ENCODE measurements at places on chromosomes 7 and 10.
A peak's percentile ranks its signal among the peaks of the same experiment; 100 is the strongest.

GRCh38 chr10:95464280-95464679 lies 96.9 kb downstream of the SORBS1 start:
- no peak for DNase-seq

DNA sequence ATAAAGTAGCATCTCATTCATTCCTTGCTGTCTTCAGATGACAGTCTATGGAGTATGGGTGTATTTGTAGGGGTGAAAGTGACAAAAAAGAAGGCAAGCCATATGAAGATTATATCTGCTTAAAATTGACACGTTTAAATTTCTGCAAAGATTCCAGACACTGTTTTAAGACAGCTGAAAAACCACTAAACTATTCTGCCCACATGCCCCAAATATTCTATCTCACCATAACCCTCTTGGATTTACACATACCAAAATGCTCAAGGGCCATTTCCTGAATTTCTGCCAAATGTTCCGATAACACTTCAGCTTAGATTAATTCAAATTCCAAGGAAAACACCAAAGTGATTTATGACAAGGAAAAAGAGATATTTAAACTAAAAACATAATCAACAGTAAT lies 99.9 kb upstream of the IL6 start:
- peak; percentile 59 for DNase-seq

- no peak for DNase-seq
These were observed 53.1 kb upstream of the NKX6-2 start for GRCh38 chr10:132839061-132839460.

DNA sequence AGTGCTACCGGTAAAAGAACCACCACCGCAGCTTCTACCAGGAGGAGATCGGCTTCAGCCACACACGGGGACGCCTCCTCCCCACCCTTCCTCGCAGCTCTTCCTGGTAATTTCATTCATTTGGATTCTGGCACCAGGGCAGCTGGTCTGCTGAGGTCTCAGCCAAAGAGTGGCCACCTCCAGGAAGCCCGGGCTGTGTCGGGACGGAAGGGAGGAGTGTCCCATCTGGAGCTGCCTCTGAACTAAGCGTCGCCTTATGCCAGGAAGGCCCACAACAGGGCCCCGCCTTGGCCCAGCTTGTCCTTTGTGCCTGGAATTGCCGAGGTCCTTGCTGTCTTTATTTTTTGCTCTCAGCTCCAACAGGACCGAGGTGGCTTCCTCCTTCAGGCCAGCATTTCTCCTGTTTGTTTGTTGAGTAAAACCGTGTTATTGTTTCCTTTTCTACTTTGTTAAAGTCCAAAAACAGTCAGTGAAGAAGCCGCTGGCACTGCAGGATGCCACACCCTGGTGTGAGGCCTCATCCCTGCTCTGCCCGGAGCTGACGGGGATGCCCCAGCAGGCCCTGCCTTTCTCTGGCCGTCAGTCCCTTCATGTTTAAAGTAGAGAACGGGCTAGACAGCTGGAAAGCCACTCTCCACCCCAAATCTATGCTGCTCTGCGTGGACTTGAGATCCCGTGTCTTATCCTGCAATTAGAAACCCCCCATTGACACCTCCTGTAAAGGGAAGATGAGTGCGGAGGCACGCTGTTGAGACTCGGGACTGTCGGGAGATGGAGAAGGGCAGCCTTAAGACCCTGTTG lies 24.5 kb upstream of the TTYH3 start:
- peak; percentile 25 for DNase-seq

DNA sequence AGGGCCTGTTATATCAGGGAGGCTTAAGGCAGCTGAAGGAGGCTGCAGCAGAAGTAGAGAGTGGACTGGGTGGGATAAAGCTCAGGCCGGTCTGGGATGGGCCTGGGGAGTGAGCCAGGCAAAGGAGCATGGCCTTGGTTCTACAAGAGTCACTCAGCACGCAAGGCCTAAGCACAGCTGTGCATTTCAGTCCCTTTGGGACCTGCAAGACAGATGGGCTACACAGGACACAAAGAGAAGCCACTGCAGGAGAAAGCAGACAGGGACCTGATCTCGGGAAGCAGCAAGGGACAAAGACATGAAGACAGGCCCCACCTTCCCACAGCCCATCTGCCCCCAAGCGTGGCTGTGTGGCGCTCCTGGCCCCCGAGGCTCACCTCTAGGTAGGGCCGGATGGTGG lies 29.4 kb downstream of the RRP12 start:
- DNase-seq = no peak

DNA sequence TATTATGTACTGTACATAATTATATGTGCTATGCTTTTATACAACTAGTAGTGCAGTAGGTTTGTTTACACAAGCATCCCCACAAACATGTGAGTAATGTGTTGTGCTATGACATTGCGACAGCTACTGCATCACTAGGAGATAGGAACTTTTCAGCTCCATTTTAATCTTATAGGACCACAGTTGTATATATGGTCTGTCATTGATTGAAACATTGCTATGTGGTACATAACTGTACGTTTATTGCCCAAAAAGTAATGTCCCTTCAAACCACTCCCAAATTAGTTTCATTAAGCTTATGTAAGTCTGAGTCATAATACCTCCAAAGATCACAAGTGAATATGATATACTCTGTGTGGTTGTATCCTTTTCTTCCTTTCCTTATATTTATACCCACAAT lies 183.2 kb upstream of the POT1 start:
- DNase-seq = no peak

DNA sequence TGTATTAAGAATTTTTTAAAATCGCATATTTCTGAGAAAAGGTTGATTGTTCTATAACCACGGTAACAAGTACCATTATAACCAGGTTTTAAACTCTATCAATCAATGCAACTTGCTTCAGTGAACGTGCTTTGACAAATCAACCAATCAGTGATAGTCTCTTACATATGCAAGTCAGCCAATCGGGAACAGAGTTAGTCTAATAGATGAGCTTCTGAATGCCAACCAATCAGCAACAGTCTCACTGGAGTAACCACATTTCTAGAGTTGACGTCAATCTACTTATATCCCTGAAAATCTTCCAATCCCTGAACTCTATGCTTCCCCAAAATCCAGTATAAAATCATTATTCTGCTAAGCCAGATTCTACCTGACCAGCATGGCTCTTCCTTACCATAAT lies 44.7 kb upstream of the TRUB1 start:
- DNase-seq = no peak

DNA sequence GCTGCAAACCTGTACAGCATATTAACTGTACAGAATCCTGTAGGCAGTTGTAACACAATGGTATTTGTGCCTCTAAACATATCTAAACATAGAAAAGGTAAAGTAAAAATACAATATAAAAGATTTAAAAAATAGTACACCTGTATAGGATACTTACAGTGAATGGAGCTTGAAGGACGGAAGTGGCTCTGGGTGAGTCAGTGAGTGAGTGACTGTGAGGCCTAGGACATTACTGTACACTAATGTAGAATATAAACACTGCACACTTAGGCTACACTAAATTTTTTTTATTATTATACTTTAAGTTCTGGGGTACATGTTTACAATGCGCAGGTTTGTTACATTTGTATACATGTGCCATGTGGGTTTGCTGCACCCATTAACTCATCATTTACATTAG lies 97.3 kb upstream of the STK17A start:
- DNase-seq = no peak

DNA sequence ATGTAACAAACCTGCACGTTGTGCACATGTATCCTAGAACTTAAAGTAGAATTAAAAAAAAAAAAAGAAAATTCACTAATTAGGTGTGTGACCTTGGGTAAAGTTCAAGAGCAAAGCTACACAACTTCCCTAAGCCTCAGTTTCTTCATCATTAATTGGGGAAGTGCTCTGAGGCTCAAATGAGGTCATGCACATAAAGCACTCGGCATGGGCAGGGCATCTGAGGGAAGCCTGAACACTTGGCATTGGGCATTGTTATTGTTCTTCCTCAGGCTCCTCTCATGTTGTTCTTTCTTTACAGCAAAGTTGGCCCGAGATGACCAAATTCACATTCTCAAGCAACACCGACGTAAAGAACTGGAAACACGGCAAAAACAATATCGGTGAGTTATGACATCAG lies 21.5 kb downstream of the ALOX5 start:
- no peak for DNase-seq

- no peak for DNase-seq
These were observed 74.4 kb upstream of the PPP1R3C start for GRCh38 chr10:91707236-91707635.

DNA sequence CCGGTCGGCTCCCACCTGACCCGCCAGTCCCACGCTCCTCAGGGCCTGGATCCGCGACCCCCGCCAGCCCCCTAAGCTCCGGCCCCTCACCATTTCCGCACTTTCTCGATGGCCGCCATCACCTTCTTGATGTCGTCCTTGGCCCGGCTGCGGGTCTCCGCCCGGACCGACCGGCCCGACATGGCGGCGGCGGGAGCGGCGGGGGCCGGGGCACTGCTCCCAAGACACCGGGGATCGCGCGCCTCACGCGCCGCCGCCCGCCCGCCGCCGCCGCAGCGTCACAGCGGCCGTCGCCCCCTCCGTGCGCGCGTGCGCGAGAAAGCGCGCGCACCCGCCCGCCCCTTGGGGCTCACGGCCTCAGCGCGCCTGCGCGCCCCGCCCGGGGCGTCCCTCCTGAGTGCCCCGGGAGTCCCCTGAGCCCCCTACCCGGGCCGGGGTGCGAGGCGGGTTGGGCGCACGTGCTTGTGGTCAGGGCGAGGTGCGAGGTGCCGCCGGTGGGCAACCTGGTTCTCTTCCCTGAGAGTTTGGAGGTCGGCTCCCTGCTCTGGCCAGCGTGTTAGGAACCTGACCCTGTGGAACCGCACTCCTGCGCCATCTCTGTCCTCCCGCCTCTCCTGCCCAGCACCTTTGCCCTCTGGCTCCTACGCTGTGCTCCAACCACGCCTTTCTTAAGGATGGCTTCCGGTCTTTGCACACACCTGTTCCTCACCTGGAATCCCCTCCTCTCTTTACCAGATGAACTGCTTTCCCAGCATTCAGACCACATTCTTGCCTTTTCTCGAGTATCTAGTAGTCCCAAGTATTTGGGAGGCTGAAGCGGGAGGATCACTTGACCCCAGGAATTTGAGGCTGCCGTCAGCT lies at the start of gene BCL7B:
Gene BCL7B (minus strand): TSS at position 294 of the 861 bp plus-strand sequence. CDS start 112 bp downstream, at position 182.
- peak; percentile 64 for DNase-seq

DNA sequence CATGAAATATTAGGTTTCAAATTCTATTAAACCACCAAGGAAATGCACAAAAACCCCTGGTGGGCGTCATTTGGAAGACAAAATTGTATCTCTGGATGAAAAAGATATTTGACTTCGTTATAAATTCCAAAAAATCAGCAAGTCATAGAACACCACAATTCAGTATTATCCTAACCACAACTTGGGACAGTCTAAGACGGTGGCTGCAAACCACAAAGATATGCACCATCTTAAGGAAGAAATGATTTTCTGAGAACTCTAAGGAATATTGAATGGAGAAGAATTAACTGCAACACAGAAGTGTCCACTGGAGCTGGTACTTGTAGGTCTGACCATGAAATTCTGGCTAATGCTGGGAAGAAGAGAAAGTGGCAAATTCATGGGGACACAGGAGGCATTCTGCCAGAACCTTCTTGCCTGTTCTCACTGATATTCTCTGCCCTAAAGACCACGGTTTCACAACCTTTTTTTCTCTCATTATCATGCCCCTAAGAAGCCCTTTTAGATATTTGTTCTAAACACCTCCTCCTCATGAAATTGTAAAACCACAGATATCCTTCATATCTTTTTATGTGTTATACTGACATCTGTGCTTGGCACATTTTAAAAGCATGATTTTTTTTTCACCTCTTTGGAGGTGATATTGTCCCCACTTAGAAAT lies 92.9 kb downstream of the SFMBT2 start:
- no peak for DNase-seq

DNA sequence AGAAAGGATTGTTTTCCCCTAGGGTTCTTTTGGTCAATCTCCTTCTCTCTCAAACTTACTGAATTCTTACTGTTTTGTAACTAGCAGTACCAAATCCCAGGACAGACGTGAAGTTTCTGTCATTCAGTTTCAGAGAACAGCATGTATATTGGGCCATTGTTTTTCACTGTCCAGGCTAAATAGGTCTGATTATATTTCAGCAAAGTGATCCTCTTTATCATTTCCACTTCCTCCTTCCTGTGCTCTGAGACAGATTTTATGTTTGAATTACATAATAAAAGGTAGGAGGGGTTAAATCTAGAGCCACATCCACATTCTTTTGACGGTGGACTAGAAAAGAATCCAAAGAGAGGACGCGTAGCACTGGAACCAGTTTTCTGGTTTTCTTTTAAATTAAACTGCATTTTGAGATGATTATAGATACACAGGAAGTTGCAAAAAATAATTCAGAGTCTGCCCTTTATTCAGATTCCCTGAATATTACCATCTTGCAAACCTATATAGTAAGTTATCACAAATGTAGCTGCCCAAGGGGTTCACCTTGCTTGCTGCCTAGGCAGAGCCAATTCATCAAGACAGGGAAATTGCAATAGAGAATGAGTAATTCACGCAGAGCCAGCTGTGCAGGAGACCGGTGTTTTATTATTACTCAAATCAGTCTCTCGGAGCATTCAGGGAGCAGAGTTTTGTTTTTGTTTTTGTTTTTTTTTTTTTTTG lies 40.1 kb downstream of the AKR1E2 start:
- peak; percentile 67 for DNase-seq

DNA sequence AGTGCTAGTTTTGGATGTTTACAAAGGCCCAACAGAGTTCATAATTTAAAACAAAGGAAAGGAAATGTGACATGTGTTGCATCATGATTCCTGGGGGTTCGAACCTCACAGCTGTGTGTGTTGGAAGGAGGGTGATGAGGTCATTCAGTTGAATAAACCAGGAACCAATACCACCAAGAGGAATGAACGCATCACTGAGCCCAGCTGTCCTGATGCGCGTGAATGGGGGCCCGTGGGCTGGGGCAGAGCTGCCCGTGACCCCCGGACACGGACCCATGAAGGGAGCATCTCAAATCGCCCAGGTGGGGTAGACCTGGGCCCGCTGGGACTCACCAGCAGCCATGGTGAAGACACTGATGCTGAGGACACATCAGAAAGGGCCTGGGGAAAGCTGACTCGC lies 33.0 kb downstream of the BRI3 start:
- no peak for DNase-seq

- DNase-seq = no peak
These were observed 62.8 kb downstream of the PODXL start for GRCh38 chr7:131493581-131493980.

- DNase-seq = peak; percentile 8
These were observed 22.0 kb downstream of the UMAD1 start for GRCh38 chr7:7662527-7662926.

DNA sequence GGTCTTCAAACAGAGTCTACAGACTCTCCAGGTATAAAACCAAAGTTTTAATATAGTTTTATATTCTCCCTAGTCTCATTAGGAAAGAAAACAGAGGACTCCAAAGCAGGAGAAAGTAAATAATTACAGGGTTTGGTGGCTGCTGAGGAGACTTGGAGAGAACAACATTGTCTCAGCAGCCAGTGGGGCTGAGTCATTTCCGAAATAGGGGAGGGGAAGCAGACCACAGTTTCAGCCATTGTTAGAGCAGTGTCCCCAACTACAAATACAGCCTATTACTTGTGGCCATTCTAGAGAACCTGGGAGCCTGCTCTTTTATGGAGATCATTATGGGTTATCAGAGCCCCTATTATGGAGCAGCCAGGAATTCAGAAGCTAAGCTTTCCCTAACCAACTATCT lies 44.2 kb upstream of the A1CF start:
- no peak for DNase-seq
